ENCODE measurements at places on chromosomes 7 and 10.

GRCh38 chr10:119465085-119465484 lies 77.4 kb downstream of the RGS10 start:
- DNase-seq: no peak

- DNase-seq: no peak
Observed at GRCh38 chr10:123795196-123795780, 96.3 kb downstream of the CPXM2 start.

GRCh38 chr7:18901351-18901750 lies 216.1 kb downstream of the TWIST1 start:
- no peak for DNase-seq

DNA sequence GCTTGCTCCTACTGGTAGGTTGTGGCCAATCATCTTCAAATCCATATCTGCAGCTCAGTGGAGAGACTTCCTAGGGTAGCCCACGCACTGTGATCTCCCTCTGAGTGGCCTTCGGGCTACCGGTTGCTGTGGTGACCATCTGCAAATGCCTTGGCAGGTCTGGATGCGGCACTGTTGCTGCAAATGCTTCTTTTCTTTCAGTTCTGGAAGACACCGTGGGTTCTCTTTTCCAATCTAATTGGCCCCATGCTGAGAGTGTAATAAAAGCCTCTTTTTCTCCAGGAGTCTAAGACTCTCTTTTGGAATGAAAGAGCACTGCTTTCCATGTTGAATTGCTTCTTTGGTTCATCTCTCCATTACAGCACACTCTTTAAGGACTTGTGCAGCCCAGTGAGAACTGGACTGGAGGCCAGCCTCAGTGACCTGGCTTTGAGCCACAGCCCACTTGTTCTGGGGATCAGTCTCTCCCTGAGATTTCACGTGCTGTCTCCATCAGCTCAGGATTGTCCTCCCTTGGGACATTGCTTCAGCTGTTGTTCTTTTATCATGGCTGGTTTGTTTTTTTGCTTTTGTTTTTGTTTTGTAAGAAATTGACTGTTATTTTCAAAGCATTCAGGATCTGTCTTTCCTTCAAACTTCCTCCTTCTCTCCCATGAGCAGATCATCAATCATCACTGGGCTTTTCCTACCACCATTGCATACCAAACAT lies 286.6 kb downstream of the BMPER start:
- DNase-seq: no peak
